ENCODE measurements at places on chromosomes 6 and 20.

- DNase-seq, result no peak
Measured at GRCh38 chr20:42988319-42988718, 201.4 kb downstream of the PTPRT start.

DNA sequence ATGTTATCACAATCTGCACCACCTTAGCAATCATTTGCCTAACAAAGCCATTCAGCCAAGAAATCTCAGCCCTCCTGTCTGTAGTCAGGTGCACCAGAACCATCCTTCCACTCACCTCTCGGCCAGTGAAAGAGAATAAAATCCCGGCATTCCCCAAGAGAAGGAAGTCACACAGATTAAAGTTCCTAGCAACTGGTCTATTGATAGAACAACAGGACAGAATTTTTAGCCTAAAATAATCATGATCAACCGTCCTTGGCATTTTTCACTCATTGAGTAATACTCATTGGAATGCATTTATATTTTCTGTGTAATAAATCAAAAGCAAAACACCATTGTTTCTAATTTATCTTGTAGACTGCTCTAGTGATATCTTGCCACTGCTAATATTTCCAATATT lies 85.7 kb upstream of the CDH4 start:
- DNase-seq, result no peak

GRCh38 chr6:47310131-47310480 lies 401 bp upstream of the TNFRSF21 start:
- no peak for DNase-seq

DNA sequence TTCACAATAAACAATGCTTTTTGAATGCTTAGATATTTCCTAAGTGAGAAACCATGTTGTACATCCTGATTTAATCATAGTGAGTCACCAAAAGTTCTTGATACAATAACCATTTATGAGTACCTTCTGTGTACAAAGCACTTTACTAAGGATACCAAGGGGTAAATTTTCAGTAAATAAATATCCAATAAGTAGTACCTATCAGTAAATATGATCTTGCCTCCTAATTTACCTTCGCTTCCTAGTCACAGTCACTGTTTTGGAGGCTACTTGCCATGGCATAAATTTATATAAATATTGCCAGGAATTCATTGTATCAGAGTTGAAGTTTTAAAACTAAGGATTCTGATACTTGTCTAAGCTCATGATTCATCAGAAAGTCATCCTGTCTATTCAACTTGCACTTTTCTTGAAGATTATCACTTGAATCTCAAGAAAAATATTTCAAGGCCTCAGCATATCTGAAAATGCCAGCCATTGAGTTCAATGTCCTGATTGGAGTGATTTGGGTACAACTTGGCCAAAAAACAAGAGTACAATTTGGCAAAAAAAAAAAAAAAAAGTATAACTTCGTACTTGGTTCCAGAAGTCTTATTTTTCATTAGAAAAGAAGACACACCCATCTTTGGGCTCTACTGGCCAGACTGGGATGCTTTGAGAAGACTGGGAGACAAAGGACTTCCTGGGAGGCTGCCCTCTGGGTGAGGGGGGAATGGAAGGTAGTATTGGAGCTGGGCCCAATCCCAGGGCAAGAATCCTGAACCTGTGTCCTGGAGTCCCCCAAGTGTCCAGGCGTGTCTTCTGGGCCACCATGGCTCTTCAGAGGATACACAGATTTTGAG lies 32.8 kb downstream of the RAB22A start:
- DNase-seq, result no peak

DNA sequence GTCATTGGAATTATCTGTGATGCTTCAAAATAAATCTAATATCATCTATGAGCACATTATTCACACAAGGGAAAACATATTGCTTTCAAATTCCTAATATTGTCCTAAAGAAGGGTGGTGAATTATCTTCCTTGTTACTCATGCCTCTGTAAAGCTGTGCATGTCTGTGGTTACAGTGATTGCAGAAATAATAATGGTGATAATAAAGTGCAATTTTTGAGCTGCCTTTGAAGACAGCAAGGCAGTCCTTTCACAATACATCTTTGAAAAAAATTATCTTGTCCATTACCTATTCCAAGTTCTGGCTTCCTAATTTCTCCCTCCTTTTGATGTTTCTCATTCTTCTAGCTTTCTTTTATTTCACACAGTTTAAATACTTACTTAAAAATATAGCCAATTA lies 442.1 kb upstream of the EYS start:
- DNase-seq, result no peak

- no peak for DNase-seq
Measured at GRCh38 chr6:137863091-137863797, 3.8 kb upstream of the TNFAIP3 start.

DNA sequence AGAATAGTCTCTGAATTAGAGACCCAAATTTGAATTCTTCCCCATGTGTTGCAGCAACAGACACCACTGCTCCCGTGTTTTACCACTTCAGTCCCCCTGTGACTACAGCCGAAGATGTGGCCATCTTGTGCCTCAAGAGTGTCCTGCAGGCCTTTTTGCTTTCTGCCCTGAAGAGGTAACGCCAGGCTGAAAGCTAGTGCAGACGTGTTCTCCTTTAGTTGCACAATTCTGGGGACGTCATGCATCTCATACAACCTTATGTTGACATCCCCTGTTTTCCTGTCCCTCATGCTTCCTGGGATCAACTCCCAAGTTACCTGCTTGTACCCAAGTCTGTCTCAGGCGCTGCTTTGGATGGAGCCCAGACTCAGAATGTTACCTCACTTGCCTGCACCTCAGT lies 69.1 kb upstream of the SLC22A23 start:
- no peak for DNase-seq

- no peak for DNase-seq
Measured at GRCh38 chr6:99333068-99333467, 16.4 kb downstream of the FAXC start.

- DNase-seq, result no peak
Measured at GRCh38 chr20:61888101-61888865, 177.4 kb downstream of the TAF4 start.

DNA sequence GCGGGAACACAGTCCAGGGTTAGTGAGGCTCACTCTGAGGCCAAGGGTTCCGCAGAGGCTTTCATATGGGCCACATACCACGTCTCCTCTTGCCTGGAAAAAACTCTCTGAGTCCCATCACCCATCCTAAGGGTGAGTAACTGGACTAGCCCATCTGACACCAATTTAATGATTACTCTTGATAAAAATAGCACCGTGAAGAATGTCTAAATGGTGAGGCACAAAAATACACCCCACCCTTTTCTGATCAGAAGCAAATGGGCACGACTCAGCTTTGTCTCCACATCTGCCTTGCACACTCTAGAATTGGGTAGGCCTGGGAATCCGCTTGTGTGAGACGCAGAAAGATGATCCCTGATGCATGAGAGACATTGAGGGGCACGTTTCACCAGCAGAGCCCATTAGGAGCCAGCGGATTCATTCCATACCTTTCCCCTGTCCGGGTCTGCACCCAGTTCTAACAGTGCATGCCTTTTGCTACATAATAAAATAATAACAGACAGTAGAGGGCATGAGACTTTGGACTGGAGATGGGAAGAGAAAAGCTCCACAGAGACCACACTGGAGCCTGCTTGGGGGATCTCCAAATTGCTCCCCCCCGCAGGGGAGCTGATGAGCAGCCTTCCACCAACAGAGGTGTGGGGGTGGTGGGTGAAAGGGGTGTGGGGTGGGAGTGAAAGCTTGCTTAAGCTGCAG lies 110.0 kb upstream of the KCNK16 start:
- no peak for DNase-seq

GRCh38 chr6:143955971-143956370 lies 52.1 kb downstream of the PLAGL1 start:
- DNase-seq, result no peak

GRCh38 chr6:372336-372911 lies 19.1 kb upstream of the IRF4 start:
- DNase-seq, result no peak

GRCh38 chr20:2163757-2164156 lies 62.1 kb downstream of the STK35 start:
- DNase-seq, result no peak

DNA sequence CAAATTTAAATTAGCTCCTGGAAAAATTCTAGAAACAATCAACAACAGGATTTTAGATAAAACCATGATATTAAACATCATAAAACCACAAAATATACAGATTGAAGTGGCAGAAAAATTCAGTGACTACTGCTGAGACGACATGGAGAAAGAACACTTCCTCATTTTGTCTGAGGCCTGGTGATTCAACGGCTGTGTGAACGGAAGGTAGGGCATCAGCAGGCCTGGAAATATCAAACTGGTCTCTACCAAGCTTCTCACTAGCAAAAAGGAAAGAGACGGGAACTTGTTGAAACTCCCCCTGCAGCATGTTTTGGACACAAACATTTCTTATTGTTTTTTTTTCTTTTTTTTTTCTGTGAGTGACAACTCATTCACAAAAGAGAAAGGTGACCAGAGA lies 58.0 kb upstream of the AHI1 start:
- no peak for DNase-seq

GRCh38 chr20:3250091-3250504 lies 11.1 kb upstream of the SLC4A11 start:
- no peak for DNase-seq

- no peak for DNase-seq
Measured at GRCh38 chr20:38229376-38230252, 30.9 kb downstream of the KIAA1755 start.

GRCh38 chr6:106253172-106253571 lies 72.4 kb downstream of the ATG5 start:
- DNase-seq, result no peak

- DNase-seq, result no peak
Measured at GRCh38 chr6:54847799-54848597, 1.4 kb downstream of the FAM83B start.

DNA sequence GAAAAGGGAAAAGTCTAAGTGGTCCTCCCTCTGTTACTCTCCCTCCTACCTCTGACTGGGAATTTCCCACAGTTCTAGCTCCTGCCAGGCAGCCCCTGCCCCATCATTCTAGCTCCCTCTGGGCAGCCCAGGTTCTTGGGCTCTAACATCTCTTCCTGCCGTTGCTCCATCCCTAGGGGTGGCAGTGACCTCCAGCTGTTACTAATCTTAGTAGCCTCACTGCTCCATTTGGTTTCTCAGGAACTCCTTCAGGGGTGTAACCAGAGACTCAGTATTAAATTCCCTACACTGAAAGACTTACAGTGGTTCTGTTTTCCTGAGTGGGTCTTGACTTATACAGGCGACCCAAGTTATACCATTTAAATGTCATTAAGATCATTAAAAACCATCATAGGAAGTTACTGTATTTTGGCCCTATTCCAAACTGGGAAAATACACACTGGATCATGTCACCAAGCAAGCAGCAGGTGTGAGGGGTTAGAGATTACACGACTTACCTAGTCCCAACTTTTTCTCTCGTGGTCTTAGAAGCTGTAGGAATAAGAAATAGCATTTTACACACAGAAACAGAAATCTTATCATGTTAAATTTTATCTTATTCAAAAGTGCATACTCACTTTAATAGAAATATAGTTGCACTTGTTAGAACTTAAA lies 10.1 kb downstream of the DPM1 start:
- no peak for DNase-seq

DNA sequence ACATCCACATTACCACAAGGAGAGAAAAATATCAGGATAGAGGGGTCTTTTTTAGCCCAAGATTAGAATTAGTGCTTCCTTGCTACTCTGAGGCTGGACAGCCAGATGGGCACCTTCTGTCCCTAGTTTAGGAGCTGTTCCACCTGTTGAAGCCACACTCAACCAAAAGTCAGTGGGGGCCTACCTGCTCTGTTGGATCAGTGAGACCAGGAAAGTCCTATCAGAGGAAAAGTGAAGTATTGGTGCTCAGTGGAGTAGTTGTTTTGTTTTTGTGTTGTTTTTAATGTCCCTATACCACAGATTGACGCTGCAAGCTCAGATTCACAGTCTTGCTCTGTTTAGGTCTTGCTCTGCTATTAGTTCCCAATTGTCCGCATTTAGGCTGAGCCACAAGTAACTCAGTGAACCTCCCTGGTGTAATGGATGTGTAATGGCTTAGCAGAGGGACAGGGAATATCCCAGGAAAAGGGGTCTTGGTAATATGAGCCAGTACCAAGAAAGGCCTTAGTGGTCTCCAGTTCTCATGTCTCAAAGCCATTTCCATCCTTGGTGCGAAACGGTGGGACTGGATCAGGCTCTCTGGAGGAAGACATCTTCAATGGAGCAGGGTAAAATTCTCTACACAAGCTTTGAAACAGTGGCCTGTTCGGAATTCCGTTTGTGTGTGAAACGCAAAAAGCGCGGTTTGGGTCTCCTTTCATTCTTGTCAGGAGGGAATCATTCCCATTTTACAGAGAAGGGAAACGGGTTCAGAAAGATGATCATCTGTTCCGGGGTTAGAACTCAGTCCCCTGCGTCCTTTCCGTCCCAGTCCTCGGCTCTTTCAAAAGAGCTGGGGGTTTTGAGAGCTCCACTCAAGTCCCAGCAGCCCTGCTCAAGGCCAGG lies 631 bp upstream of the PABPC1L start:
- DNase-seq, result no peak

DNA sequence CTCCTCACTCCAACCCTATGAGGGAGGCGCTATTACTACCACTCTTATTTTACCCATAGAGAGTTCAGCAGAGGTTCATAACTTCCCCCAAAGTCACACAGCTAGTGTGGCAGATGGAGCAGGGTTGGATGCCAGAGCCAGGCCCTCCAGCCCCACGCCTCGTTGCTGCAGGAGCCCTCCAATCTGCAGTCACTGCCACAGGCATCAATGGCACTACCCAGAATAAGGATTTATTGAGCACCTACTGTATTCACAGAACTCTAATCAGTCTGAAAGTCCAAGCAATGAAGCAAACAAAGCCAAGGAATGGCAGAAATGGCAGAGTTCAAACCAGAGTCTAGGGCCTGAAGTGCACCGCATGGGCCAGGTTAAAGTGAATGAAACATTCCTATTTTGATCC lies 144.9 kb downstream of the LPA start:
- no peak for DNase-seq

DNA sequence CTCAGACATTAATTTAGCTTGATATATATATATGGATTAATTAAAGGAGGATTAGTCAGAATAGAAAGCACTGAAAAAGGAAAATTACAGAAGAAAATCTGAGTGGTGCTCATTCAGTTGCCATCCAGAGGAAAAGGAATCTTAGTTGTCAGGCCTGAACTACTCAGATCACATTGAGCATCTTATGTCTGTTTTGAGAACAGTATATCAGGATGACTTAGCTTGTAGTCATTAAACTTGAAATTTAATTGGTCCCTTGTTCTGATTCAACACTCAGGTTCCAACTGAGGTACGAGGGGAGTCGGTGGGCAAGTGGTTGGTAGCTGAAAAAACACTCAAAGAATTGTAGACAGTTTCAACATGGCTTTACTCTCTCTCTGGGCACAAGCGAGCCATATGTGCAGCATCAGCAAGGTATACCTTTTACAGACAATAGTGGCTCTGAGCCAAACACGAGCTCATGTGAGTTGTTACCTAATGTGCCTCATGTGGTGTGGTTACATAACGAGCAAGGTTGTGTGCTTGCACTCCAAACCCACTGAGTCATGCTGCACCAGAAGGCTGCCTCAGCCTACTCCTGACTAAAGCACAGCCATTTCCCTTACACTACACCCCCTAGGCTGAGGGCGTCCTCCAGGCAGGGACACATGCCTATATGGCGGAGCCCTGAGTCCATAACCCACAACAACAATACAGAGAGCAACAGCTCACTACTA lies 73.0 kb upstream of the HMGN3 start:
- DNase-seq, result no peak

DNA sequence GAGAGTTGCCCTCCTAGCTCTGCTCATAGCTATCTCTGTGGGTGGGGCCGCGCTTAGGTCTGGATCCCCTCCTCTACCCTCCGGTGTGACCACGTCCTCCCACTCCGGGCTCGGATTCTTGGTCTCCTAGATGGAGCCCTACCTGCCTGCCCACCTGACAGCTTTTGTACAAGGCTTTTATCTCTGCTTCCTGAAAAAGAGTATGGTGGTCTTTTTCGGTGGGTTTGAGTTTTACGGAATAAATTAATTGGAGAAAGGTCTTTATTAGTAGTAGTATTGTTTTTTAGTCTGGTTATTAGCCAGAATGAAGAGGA lies 773 bp downstream of the SMAP1 start:
- no peak for DNase-seq
